Karpas-422 (cell line): ENCODE measurements at places on chromosomes 5 and 9.

DNA sequence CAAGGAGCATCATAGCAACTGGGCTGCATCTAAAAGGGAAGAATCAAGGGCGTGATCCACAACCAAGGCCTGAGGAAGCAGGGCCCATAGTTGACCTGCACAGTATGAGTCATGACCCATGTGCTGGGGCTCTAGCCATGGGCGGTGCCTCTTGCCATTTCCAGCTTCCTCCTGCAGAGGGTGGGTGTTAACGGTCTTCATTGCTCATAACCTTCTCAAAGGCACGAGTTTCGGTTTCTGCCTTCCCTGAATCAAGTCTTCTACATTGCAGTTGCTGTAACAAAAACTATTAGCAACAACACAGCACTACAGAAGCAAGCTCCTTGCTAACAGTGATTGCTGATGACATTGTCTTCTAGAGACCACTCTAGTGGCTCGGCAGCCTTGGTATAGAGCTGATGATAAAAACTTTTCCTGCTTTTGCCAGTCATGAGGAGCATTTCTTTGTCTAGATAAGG lies 66.9 kb downstream of the CTSL start:
- DNase-seq = peak; percentile 73

DNA sequence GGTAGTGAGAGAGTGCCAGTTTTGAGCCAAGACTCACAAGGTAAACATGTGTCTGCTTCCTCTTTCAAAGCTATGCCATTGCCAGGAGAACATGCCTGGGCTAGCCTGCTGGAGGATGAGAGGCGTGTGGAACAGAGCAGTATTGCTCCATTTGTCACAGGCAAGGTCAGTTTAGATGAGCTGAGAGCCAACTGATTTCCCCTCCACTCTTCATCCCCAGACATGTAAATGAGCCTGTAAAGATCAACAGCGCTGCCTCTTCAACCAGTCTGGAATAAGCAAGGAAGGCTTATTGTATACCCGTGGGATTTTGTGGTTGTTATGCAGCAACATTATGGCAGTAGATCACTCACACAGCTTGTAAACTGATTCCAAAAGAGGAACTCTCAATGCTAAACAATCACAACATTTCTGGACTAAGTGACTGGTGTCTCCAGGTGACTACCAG lies 8.2 kb upstream of the GDNF start:
- no peak for DNase-seq

DNA sequence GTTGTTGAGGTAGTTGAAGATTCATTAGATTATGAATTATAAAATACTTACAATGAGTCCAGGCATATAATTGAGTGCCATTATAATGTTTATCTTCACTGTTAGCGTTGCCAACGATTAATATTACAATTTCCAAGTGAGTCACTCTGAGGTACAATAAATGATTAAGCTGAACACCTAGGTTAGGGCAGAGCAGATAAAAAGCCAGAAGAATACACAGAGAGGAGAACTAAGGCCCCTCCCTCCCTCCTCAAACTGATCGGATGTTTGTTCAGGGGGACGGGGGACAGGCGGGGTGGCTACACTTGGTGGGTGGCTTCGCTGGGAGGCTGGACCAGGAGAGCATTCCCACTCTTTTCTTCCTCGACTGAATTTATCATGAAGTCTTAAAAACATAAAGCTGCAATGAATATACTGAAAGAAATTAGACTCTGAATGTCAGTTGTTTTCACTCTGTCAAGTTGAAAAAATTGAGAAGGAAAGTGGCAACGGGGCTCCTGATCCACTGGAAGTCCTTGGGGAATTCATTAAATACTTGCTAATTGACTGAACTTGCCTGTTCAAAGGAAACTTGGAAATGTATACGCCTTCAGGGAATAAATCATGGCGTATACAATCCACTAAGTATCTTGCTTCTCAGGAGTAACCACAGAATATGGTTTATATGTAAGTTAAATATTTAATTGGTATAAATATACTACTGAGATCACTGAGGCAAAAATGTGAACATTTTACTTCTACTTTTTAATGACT lies 198.1 kb downstream of the TSSK1B start:
- DNase-seq = no peak

DNA sequence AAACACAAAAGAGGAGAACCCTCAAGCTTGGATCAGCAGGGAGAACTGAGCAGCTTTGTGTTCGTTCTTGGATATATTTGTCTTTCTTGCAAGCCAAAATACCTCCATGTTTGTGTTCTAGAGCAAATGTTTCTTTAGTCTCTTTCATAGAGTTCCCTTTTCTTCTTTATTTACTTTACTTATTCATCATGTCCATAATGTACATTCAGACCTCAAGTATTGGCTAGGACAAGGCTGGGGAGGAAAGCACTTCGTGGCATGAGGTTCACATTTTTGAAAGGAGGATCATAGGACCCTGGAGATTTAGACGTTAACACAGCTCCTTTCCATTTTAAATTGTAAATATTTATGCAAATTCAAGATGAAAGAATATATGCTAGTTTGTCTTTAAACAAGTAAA lies 590.2 kb upstream of the MEF2C start:
- no peak for DNase-seq

DNA sequence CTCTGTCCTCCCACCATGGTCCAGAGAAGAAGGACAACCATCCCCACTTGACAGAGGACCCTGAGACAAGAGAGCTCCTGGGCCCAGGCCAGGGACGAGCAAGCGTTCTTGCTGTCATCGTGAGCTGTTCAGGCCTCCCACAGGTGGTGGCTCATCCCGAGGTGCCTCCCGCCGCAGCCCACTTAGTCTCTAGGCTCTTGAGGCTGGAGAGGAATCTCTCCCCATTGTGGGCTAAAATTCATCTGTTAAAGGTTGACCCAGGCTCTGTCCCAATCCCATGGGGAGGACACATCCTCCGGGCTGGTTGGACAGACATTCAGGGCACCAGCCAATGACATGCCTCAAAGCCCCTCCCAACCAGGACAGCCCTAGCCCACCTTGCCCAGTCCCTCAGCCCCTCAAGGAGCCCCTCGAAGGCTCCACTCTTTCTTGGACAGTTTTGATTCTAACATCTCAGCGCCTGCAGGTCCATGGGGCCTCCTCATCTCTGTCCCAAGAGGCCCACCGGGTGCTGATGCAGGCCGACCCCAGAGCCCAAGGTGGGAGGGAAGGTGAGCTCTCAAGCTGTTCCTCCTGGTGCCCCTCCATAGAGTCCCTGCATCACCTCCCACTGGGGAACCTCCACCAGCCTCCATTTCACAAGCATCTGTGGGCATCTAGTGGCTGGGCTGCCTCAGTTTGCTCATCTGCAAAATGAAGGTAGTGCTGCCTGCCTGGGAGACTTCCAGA lies 52.9 kb downstream of the BARX1 start:
- DNase-seq = no peak

DNA sequence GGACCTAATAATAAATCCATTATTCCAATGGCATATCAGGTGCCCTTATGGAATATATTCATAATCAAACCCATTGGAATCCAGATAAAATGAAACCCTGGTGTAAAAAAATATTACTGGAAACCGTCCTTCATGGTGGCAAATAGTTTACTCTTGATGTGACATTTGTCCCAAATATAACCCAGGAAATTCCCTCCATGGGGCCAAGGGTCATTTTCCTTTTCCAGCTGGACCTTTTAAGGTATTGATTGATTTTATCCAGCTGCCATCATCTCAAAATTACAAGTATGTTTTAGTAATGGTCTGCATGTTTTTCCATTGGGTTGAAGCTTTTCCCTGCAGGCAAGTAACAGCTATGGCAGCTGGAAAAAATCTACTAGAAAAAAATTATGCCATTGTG lies 8.4 kb upstream of the UGT3A1 start:
- no peak for DNase-seq

DNA sequence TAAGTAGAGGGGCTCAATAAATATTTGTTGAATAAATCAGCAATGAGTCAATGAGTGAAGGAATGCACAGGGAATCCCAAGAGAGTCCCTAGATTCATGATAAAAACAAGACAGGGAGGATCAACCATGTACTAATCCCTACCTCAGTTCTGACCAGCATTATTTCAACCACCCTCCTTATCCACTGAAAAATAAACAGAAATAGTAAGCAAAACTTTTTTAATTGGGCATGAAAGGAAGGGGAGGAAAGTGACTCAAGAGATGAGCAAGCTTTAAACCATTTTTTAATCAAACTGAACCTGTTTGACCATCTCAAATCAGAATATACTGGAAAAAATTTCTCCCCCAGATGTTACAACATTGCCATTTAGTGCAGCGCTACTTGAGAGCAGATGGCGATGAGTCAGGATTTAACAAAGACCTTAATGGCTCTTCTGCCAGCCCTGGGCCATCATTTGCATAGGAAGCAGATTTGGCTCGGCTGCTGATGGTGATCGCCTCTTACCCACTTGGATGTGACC lies 194.8 kb upstream of the SLC30A5 start:
- DNase-seq = peak; percentile 48

GRCh38 chr9:76399856-76400255 lies 5.6 kb upstream of the RFK start:
- DNase-seq = no peak
